ENCODE measurements at places on chromosomes 7 and 10. TPM values are rescaled to one million over a fixed set of nuclear protein-coding genes. Genes with fewer than 3 reads are reported as not detected.

DNA sequence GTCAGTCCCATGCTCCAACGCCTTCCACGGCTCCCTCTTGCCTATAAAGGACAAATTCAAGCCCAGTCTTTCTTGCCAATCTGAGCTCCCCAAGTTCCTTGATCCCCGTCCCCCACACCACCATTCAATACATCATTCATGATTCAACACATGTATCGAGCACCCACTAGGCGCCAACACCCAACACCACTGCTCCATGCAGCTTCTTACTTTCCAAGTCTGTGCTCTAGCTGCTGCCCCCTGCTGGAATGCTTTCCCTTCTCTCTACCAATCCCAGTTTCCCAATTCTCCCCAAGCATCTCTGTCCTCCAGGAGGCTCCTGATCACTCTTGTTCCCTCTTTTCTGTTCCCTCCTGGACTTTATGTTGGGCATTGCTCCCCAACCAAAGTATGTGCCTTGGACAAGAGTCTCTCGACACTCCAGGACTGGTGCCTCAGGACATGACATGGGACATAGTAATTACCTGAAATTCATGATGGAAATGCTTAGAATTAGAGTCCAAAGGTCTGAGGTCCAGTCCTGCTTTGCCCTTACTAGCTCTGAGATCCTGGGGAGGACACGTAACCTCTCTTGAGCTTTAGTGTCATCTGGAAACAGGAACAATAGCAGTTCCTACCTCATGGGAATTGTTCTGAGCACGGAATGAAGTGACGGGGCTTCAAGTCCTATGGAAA lies 172.7 kb downstream of the NEURL1 start:
- no peaks in the 10 kb centered on the region for H3K36me3 ChIP-seq
- DNase-seq = no peak
- no peaks in the 10 kb centered on the region for H3K27me3 ChIP-seq
- H3K27ac ChIP-seq = no peak overlapping the region

Gene GLI3
- not detected for total RNA-seq

Gene TWIST1
- total RNA-seq = 2.3 TPM

Gene AASS
- total RNA-seq = 0.81 TPM

GRCh38 chr10:82190432-82191260 lies 315.7 kb downstream of the NRG3 start:
- H3K27me3 ChIP-seq = no peaks in the 10 kb centered on the region
- no peak for DNase-seq
- H3K36me3 ChIP-seq = no peaks in the 10 kb centered on the region
- no peaks in the 10 kb centered on the region for H3K4me1 ChIP-seq

DNA sequence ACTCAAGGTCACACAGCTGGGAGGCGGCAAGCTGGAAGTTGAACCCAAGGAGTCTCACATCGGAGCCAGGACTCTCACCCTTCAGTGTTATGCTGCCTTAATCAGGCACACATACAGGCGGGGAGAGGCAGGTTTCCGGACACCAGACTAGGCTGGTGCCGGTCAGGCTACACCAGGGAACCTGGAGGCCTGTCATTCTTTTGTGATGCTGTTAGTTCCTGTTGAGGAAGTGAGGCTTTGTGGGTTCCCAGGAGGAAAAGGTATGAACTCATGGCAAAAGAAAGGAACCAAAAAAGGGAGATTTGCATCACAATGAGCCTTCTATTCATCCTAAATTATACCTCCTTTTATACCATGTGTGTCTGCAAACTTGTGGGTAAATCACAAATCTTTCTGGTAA lies 103.8 kb downstream of the TCF7L2 start:
- H3K36me3 ChIP-seq = no peaks in the 10 kb centered on the region
- H3K4me3 ChIP-seq = no peak overlapping the region
- H3K4me1 ChIP-seq = no peaks in the 10 kb centered on the region
- no peak for DNase-seq

Gene GRID2IP
- 0.15 TPM for total RNA-seq

DNA sequence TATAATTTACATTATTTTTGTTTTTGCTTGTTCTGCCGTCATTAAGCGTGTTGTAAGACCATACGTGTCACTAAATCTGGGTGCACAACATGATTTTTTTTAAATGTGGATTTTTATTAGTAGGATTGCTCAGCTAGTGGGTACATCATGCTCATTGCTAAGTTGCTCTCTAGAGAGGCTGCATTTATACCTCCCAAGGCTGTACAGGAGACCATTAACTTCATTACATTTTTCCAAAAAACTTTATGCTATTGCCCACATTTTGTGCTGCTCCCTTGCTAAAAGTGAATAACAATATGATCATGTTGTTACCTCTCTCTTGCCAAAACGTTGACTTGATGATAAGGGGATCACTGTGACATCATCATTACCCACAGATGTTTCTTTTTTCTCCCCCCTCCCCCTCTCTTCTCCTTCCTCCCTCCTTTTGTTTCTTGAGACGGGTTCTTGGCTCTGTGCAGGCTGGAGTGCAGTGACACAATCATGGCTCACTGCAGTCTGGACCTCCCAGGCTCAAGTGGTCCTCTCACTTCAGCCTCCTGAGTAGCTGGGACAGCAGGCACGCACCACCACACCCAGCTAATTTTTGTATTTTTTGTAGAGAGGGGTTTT lies 65.1 kb downstream of the BMPR1A start:
- DNase-seq = no peak
- H3K27me3 ChIP-seq = no peaks in the 10 kb centered on the region
- H3K36me3 ChIP-seq = no peaks in the 10 kb centered on the region
- H3K4me1 ChIP-seq = no peaks in the 10 kb centered on the region
- H3K27ac ChIP-seq = no peak overlapping the region

DNA sequence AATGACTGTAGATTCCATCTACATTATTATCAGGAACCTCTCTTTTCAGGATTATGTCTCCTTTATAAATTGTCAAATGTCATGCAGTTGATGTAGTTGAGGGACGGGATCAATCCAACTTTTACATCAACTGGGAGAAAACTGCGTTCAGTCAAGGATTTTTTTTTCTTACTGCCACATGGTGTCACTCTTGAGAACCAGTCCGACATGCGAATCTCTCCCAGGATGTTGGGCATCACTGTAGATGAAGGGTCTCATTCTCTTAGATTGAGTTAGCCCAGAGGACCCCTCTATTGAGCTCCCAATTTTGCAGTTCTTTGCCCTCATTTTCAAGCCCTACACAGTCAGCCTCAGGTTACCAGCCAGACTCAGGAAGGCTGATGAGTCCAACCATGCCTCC lies 120.3 kb upstream of the PTPRZ1 start:
- no peak overlapping the region for H3K4me3 ChIP-seq
- H3K27me3 ChIP-seq = no peaks in the 10 kb centered on the region
- no peak overlapping the region for H3K27ac ChIP-seq
- DNase-seq = no peak

Gene TMEM225B
- 1.3 TPM for total RNA-seq

DNA sequence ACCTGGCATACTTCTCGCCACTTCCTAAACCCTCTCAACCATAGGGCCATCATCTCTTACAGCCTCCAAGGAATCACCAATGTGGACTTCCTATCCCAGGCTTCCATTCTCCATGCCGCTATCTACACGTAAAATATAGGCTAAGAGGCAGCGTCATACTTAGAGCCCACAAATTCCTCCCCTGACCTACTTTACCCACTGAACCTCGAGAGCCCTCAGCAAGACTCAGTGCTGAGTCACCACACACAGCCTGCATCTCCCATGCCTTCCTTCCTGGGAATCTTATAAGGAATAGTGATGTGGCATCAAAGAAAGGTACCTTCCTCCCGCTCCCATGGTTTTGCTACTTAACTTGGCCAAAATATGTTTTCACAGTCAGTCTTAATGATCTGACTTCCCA lies 435.6 kb upstream of the NFE2L3 start:
- no peaks in the 10 kb centered on the region for H3K36me3 ChIP-seq
- no peaks in the 10 kb centered on the region for H3K4me1 ChIP-seq

DNA sequence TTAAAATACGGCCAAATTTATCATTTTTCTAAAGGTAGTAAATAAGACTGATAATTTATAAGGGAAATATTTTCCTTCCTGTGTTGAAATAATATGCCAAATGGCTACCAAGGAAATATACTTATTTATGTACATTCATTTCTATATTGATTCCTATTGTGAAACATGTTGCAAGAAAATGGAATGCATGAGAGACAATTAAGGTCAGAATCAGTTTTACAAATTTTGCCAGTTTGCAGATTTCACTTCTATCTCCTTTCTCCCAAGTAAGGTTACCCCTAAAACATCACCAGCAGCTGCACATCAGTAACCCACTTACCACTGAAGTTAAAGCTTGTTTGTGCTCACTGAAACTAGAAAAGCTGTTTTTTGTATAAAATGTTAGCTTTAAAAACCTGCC lies 19.2 kb upstream of the REEP3 start:
- H3K4me1 ChIP-seq = no peaks in the 10 kb centered on the region
- H3K36me3 ChIP-seq = no peaks in the 10 kb centered on the region
- no peaks in the 10 kb centered on the region for H3K27me3 ChIP-seq
- DNase-seq = no peak
- H3K27ac ChIP-seq = no peak overlapping the region

GRCh38 chr7:119472408-119473038 lies 800.5 kb upstream of the KCND2 start:
- no peaks in the 10 kb centered on the region for H3K4me1 ChIP-seq
- no peak overlapping the region for H3K27ac ChIP-seq
- DNase-seq = no peak

DNA sequence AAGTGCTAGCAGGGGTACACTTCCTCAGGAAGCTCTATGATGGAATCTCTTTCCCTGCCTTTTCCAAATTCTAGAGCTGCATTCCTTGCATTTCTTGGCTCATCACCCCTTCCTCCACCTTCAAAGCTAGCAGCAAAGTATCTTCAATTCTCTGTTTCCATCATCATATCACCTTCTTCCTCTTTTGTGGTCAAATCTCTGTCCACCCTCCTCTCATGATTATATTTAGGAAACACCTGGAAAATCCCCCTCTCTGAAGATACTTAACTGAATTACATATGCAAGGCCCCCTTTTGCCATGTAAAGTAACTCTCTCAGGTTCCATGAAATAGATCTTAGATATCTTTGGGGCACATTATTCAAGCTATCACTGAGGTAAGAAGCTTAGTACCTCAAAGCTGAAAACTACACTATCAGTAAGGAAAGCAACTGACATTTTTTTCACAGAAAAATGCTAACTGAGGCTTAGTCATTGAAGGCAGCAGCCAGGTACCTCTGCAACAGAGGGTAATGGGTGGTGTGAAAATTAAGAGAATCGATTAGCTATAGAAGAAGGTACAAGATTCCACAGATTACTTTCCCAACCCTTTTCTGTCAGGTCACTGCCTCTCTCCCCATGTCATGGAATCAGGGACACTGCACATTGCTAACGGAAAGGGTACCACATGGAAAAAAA lies 197.3 kb downstream of the MACC1 start:
- DNase-seq = no peak
- no peak overlapping the region for H3K4me3 ChIP-seq
- H3K4me1 ChIP-seq = no peaks in the 10 kb centered on the region
- no peaks in the 10 kb centered on the region for H3K36me3 ChIP-seq
- H3K27me3 ChIP-seq = no peaks in the 10 kb centered on the region

- H3K4me3 ChIP-seq = peak overlapping the region; percentile 14
- peaks cover 14% of the 10 kb centered on the region for H3K4me1 ChIP-seq
- peaks cover 18% of the 10 kb centered on the region for H3K27me3 ChIP-seq
- no peak for DNase-seq
Measured at GRCh38 chr7:142327628-142328405, 70.0 kb upstream of the PRSS58 start.

GRCh38 chr7:145633513-145633912 lies 483.1 kb upstream of the CNTNAP2 start:
- H3K4me1 ChIP-seq = no peaks in the 10 kb centered on the region
- DNase-seq = no peak
- no peaks in the 10 kb centered on the region for H3K27me3 ChIP-seq
- H3K4me3 ChIP-seq = no peak overlapping the region
